Esophagus (tissue), 2 donors: ENCODE measurements at places on chromosomes 13 and 19. TPM values are rescaled to one million over a fixed set of nuclear protein-coding genes. Genes with fewer than 3 reads are reported as not detected.

GZMM gene
- polyA plus RNA-seq, result 1.1 TPM

CEACAM8 gene
- not detected for polyA plus RNA-seq

SYCN gene
- 0.22 TPM for polyA plus RNA-seq

FPR1 gene
- 0.49 TPM for polyA plus RNA-seq

KLK14 gene
- 0.09 TPM for polyA plus RNA-seq

APBA3 gene
- polyA plus RNA-seq, result 12.1 TPM

C19orf44 gene
- 1.6 TPM for polyA plus RNA-seq

FCER2 gene
- polyA plus RNA-seq, result not detected

KIR2DL4 gene
- not detected for polyA plus RNA-seq

PRKCG gene
- 0.01 TPM for polyA plus RNA-seq

MED29 gene
- 15.6 TPM for polyA plus RNA-seq

LAIR1 gene
- polyA plus RNA-seq, result 2.0 TPM

ZNF571 gene
- polyA plus RNA-seq, result 2.4 TPM

LHB gene
- polyA plus RNA-seq, result 0.45 TPM

RNF225 gene
- polyA plus RNA-seq, result 1.6 TPM

KLK7 gene
- 36.4 TPM for polyA plus RNA-seq

MEIS3 gene
- polyA plus RNA-seq, result 4.4 TPM

AP1M2 gene
- polyA plus RNA-seq, result 55.4 TPM

ZNF132 gene
- polyA plus RNA-seq, result 0.89 TPM

MYO1F gene
- 7.9 TPM for polyA plus RNA-seq

GPR183 gene
- 1.5 TPM for polyA plus RNA-seq

ANKRD24 gene
- polyA plus RNA-seq, result 0.21 TPM

LRFN3 gene
- 5.0 TPM for polyA plus RNA-seq

LENG9 gene
- polyA plus RNA-seq, result 4.4 TPM

KLK12 gene
- 427 TPM for polyA plus RNA-seq

SIGLEC12 gene
- polyA plus RNA-seq, result 0.02 TPM

CATSPERD gene
- polyA plus RNA-seq, result not detected

ZNF471 gene
- 2.2 TPM for polyA plus RNA-seq

CD33 gene
- polyA plus RNA-seq, result 0.69 TPM

SHC2 gene
- polyA plus RNA-seq, result 5.3 TPM

TJP3 gene
- 118 TPM for polyA plus RNA-seq

SPRY2 gene
- polyA plus RNA-seq, result 8.3 TPM

OR7A5 gene
- polyA plus RNA-seq, result not detected

NTF4 gene
- polyA plus RNA-seq, result 7.7 TPM

LIM2 gene
- not detected for polyA plus RNA-seq

UBE2L5 gene
- 0.45 TPM for polyA plus RNA-seq

ZNF324B gene
- 2.4 TPM for polyA plus RNA-seq

MEF2B gene
- 0.63 TPM for polyA plus RNA-seq

HSPB6 gene
- polyA plus RNA-seq, result 12.5 TPM

GRIN2D gene
- 0.08 TPM for polyA plus RNA-seq

P2RY11 gene
- polyA plus RNA-seq, result 12.8 TPM

DPF1 gene
- polyA plus RNA-seq, result 0.08 TPM

MAP1S gene
- 7.8 TPM for polyA plus RNA-seq

CFAP97D2 gene
- not detected for polyA plus RNA-seq

FFAR1 gene
- not detected for polyA plus RNA-seq

LILRB2 gene
- 0.67 TPM for polyA plus RNA-seq

TMEM86B gene
- 6.0 TPM for polyA plus RNA-seq

AMER2 gene
- not detected for polyA plus RNA-seq

CEACAM6 gene
- 120 TPM for polyA plus RNA-seq

ERCC2 gene
- polyA plus RNA-seq, result 6.1 TPM

VAV1 gene
- 8.4 TPM for polyA plus RNA-seq

GATAD2A gene
- 13.9 TPM for polyA plus RNA-seq

KLK11 gene
- 168 TPM for polyA plus RNA-seq

GIPR gene
- 0.62 TPM for polyA plus RNA-seq

ELOF1 gene
- 46.6 TPM for polyA plus RNA-seq

CIC gene
- polyA plus RNA-seq, result 20.6 TPM
